ENCODE measurements at places on chromosomes 5 and 9.
A peak's percentile ranks its signal among the peaks of the same experiment; 100 is the strongest.

DNA sequence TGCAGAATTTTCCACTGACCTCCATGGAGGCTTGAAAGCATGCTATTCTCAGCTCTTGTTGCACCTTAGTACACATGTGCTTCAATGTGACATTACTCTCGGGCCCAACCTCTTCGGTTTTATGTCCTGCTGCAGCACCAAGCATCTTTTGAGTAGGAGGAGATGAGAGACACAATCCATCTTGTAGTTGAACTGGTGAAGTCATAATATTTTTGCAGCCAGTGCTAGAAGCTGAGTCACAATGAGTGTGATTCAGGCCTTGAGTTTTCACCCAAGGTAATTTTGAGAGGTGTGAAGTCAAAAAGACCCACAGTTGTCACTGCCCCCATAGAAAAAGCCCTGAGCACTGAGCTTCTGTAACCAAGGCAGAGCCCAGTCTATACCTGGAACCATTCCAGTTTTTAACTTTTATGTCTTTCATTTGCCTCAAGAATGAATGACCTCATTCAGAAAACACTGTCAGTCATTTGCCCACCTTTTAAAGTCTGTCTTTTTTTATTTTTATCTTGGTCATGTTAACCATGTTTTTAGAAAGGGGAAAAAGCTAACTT, 117.7 kb downstream of the ZNF462 start:
- no peak for DNase-seq

DNA sequence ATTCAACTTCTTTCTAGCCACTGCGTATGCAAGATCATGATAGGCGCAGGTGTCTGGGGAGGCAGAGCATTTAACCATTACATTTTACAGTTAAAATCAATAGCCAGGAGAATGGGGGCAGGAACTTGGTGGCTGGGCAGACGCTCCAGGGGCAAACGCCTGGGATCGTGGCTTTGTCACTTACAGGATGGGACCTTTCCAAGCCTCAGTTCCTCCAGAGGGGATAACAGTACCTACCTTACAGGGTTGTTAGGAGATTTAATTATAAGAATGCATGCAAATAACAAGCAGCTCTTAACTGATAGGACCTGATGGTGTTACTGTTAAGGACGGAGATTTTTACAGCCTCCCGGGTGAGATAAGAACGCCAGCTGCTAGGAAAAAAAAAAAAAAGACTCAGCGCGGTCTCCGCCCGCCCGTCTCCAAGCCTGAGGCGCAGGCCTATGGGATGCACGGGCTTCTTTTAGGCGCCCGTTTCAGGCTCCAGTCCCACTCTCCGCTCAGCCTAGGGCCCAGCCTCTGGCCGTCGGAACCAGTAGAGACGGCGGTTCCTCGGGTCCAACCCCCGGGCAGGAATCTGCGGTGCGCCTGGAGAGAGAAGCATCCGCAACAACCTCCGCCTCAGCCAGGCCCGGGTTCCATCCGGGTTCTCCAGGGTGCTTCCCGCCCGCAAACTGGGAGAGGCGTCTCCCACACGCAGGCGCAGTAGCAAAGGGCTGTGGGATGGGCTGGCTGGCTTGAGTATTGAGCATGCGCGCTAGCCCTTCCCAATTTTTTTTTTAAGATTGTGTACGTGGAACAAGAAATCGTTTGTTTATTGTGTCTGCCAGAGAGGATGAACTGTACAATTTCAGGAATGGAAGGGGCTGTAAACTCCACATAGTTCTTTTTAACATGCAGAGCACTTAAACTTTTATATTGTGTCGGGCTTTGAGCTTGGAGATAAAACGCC, at the start of gene FAM200C:
Gene FAM200C, minus strand, starts transcription at position 653 of the 952 bp plus-strand sequence. CDS start 4,564 bp downstream, outside the sequence.
- peak; percentile 71 for DNase-seq

DNA sequence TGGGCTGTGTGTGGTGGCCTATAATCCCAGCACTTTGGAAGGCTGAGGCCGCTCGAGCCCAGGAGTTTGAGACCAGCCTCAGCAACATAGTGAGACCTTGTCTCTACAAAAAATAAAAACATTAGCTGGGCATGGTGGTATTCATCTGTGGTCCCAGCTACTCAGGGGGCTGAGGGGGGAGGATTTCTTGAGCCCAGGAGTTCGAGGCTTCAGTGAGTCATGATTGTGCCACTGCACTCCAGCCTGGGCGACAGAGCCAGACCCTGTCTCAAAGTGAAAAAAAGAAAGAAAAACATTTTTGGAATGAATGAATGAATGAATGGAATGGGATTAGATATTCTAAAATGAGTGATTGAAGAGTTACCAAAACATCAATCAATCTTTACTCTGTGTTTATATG, 85.8 kb downstream of the FGF1 start:
- no peak for DNase-seq

DNA sequence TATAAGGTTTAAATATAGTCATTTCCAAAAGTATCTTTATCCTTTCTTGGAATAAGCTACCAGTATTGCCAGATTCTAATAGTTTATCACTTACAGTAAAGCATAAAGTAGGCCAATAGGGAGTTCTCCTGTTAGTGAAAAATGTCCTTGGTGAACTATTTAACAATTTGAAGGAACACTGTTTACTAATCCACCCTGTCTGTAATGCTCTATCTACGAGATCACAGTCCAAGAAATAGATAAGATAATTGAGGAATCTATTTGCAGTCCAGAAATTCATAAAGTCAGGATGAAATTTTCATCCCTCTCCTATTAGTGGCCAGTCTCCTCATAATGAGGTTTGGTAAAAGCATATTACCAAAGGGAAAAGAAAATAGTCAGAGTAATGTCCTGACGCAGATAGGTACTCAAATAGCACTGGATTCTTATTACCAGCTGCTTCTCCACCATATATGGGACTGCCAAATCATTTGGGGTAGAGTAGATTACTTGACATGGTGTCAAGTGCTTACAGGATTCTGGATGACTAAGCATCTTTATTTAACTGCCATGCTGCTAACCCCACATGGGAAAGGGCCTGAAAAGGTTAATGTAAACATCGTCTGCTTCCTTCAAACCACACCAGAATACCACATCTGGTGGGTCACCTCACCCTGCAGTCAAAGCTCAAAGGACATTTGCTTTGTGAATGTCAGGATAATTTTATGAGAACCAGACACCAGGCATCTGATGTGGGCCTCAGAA, 808.1 kb downstream of the EFNA5 start:
- no peak for DNase-seq

GRCh38 chr5:65172486-65173129, 309.1 kb downstream of the ADAMTS6 start:
- DNase-seq = no peak
